AG04450 (cell line): ENCODE measurements at places on chromosomes 2 and 18.

DNA sequence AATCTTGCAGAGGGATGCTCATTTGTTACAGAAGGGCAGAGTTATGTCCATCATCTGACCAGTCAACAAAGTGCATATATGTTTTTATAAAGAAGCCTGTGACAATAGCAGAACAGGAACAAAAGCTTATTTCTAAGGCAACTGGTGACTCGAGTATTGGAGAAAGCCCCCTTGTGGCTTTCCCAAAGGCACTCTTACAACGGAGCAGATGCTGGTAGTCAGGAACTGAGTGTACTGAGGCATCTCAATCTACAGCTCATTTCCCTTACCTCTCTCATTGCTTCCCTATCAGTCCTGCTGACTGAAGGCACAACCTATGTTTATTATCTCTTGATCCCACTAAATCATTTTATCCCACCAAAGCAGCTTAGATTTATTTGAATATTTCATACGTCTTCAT, 557.1 kb upstream of the CHAC2 start:
- DNase-seq: no peak

DNA sequence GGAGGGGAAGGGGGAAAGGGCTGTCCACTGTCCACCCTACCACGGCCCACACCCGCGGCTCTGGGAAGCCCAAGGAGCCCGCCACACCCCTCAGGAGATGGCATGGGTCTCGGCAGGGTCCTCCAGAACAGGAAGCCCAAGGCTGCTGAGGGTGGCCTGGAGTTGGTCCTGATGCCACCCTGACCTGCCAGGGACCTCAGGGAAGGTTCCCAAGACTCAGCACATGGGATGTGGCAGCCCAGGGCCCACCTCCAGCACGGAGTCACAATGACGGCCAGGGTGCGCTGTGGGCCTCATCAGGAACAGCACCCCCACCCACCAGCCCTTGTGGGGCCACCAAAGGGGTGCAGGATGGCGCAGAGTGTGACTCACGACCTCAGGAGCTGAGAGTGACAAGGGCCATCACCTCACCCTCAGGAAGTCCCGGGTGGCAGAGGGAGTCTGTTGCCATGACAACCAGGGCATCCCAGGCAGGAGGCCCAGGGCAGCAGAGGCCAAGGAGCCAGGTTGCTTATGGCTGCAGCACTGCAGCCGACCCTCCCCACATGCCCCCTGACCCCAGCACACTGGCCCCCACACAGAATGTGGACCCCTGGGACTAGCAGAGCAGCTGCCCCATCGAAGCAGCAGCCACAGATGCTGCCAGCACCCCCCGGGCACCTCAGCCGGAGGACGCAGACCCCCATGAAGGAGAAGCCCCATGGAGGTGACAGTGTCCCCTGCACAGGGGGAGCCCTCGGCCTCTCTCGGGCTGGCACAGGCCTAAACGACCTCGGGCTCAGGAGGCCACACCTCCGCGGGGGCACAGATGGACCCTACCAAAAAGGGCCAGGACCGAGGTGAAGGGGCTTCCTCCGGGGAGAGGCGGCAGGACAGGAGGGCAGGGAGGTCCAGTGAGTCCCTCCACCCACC, 34.3 kb downstream of the KIF1A start:
- no peak for DNase-seq

DNA sequence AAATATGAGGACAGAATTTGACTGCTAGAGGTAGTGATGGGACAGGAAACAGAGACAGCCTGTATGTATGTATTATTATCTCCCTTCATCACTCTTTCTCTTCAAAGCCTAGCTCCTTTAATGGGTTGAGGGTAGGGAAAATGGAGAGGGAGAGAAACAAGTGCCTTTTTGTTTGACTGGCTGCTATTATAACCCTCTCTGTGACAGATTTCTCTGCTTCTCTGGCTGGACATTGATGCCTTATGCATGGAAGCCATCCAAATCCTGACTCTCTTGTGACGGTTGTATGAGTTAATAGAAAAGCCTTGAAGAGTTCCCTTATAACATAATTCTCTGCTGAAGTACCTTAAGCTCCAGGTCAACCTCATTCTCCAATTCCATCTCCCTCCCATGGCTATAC, 118.5 kb upstream of the COL5A2 start:
- DNase-seq: no peak

GRCh38 chr2:128388499-128388941, 69.9 kb upstream of the HS6ST1 start:
- no peak for DNase-seq

GRCh38 chr18:68769461-68769860, 28.4 kb upstream of the CCDC102B start:
- no peak for DNase-seq

DNA sequence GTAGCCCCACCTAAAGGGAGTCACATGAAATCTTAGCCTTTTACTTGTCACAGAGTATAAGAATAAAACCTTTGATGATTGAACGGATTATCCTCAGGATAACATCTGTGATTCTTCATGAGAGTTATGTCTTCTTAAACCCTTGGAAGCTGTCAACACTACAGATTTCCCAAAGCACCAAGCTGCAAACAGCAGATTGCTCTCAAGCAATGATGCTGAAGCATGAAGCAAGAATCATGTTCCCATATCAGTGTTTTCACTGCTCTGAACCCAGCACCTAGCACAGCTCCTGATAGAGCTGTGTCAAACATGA, 47.6 kb upstream of the CELF4 start:
- no peak for DNase-seq

- DNase-seq: no peak
These were observed 127.5 kb downstream of the LAMA3 start for GRCh38 chr18:23816740-23817139.

- no peak for DNase-seq
These were observed 3.6 kb upstream of the LCT start for GRCh38 chr2:135840601-135841000.

- no peak for DNase-seq
These were observed 139.9 kb upstream of the MEX3C start for GRCh38 chr18:51337406-51337805.

DNA sequence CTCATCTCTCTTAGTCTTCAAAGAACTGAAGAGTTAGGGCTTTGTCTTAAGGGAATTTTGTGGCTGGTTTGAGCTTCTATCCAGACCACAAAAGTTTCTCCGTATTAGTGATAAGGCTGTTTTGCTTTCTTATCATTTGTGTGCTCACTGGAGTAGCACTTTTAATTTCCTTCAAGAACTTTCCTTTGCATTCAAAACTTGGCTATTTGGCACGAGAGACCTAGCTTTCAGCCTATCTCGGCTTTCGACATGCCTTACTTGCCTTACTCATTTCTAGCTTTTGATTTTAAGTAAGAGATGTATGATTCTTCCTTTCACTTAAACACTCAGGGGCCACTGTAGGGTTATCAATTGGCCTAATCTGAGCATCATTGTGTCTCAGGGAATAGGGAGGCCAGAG, 29.9 kb downstream of the HDHD2 start:
- DNase-seq: no peak

DNA sequence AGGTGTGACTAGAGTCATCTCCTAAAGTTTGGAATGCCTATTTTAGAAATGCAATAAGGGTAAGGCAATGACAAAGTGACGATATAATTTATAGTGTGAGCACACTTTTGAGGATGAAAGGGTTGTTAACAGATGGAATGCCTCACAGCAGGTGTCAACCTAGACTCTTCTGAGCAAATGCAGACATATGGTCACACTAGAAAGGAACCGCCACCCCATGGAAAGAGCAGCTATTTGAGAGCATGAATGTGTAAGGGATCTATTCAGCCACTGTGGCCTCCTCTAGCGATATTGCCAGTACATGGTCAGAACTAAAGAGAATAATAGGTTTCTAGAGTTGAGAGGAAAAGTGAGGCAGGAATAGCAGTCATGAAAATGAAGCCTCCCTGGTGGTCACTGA, 18.5 kb downstream of the DSG2 start:
- no peak for DNase-seq

DNA sequence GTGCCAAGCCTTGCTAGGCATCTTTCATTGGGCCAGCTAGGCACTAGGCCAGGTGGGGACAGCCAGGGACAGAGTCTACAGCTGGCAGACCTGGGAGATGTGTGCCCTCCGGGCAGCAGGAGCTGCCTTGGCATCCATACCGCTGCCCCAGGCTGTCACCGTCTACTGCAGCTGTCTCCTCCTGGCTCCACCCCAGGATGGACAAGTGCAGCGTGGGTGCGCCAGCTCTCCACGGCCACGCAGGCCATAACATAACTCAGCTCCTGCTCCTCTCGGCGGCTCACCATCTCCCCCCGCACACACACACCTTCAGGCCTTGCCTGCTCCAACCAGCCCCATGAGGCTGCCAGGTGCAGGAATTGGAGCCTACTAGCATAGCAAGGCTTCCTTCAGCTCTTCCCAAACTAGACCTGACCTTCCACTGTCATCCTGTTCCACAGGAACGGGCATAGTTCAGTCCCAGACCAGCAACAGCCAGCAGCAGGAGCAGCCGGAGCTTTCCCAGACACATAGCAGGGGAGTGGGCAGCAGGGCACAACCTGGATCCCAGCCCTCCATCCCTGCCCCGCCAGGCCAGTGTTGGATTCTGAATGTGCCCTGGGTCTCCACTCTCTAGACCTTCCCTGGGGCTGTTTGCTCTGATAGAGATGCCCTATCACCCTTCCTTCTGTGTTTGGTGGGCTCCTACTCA, 2.5 kb upstream of the ADRA2B start:
- no peak for DNase-seq

- DNase-seq: no peak
These were observed 30.2 kb downstream of the UGP2 start for GRCh38 chr2:63871864-63872263.

DNA sequence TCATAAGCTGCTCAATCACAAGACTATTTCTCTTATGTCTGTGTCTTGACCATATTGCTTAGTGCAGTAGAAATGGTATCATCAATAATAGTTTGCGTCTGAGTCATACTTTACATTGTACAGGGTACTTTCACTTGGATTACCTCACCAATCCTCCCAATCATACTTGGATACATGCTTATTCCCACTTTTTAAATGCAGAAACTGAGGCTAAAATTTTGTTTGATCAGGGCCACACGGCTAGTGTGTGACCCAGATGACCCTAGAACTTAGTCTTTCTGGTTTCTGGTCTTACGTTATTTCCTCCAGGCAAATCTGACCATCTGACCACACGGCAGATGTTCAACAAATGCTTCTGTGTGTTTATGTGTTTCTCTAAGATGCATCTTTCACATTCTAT, 23.8 kb upstream of the CCL20 start:
- no peak for DNase-seq

GRCh38 chr18:12963069-12963468, 15.3 kb downstream of the SEH1L start:
- peak; percentile 37 for DNase-seq

- no peak for DNase-seq
These were observed 295.0 kb downstream of the CDCA7 start for GRCh38 chr2:173649527-173650219.

DNA sequence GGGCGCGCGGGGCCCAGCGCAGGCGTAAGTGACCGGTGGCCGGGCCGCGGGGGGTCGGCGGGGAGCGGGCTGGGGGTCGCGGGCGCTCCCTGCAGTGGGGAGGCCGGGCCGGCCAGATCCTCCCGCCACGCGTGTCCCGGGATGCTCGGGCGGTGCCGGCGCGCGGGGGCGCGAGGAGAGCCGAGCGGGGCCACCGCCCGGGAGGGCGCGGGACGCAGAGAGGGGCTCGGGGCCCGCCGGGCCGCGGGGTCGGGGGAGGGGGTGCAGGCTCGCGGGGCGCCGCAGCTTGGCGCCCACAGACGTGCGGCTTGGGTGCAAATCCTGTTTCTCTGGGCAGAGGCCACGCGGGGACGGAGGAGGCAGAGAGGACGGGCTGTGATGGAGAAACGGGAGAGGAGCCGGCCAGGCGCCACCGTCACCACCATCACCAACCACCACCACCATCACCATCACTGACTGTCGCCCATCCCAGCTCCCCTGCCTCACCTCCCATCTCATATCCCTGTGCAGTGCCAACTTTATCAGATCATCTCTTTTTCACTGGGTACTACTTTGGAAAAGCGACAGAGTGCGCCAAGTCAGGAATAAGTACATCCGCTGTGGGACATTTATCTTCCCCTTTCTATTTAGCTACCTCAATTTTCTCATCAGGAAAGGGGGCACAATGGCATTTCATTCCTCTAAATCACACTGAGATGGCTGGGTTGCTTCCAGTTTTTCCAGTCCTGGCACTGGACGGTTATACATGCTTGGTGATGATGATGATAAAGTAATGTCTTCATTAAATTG, 97.2 kb upstream of the GPR45 start:
- DNase-seq: no peak

DNA sequence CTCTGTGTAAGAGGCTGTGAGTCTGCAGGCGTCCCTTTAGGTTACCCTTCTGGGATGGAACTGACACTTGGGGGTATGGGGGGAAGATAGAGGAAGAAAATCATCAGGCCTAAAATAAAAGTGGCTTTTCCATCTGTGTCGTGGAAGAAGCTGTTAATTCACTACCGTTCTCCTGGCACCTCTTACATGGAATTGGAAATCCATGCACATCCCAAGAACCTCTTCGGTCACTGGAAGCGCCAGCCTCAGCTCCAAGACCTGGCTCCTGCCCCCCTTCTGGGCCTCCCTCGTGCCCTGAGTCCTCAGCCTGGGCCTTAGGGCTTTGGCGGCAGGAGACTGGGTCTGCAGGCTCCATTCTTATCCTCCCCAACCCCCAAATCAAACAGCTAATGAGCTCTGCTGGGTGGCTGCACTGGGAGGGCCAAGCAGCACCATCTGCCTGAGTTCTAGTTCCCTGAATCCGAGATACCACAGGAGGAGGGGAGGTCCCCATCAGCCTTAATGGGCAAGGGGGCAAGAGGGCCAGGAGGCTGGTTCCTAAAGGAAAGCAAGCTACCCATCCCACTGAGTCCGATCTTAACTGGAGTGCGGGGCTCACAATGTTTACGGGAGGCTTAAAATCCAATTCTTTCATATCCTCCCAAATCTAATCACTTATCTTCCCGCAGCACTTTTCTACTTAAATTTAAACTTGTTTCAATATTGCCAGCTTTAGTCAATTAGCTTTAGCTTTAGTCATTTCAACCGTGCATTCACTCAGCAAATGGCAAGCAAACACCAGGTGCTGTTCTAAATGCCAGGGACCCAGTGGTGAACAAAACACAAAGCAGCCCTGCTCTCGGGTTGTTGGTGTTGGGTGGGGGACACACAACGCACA, 52.8 kb downstream of the FAM178B start:
- DNase-seq: no peak

DNA sequence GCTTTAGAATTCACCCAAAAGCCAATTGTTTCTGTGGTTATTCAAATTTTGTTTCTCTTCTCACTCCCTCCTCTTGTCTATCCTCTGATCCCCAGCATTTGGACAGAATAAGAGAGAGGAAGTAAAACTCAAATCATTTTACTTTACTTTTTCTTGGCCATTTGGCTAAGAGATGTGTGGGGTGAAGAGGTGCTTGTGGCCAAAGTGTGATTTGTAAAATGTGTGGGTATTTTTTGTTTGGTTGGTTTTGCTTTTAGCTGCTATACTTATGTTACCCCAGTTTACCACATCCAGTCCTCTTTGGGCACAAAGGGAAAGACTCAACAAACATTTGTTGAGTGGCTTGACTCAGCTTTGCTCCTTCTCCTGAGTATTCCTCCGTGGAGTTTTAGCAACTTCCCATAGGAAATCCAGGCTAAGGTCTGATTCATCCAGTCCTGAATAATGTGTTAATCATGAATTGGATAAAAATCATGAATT, 109.1 kb upstream of the CYP1B1 start:
- DNase-seq: no peak
